Dorsolateral prefrontal cortex (tissue), 122 donors: ENCODE measurements at places on chromosomes 2 and 18.

- no peak for DNase-seq
Measured at GRCh38 chr18:1014951-1015624, 110.4 kb downstream of the ADCYAP1 start.

DNA sequence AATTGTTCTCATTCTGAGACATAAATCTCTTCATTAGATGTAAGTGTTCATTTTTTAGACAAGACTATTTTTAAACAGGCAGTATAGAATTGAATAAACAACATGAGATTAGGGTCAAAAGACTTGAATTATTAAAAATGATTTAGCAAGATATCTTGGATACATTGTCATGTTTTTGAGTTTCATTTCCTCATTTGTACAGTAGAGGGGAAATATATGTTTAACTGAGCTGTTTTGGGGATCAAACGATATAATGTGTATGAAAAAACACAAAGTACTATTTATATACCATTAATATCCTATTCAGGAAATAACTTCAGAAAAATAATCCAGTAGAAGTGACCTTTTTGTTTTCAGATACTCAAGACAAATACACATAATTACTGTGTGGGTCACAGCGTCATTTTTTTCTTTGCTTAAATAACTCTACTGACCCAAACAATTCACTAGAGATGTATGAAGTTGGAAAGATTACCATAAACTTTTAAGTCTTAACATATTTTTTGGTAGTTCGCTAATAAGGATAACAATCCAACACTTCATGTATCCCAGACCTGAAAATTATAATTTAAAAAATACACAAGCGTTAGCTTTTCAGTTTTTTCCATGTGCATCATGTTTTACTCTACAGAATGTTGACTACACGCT lies 896 bp upstream of the ASXL3 start:
- no peak for DNase-seq

GRCh38 chr2:228417956-228418355 lies 236.5 kb upstream of the SPHKAP start:
- DNase-seq: no peak

- no peak for DNase-seq
Measured at GRCh38 chr2:173831312-173832229, 133.6 kb downstream of the SP3 start.

DNA sequence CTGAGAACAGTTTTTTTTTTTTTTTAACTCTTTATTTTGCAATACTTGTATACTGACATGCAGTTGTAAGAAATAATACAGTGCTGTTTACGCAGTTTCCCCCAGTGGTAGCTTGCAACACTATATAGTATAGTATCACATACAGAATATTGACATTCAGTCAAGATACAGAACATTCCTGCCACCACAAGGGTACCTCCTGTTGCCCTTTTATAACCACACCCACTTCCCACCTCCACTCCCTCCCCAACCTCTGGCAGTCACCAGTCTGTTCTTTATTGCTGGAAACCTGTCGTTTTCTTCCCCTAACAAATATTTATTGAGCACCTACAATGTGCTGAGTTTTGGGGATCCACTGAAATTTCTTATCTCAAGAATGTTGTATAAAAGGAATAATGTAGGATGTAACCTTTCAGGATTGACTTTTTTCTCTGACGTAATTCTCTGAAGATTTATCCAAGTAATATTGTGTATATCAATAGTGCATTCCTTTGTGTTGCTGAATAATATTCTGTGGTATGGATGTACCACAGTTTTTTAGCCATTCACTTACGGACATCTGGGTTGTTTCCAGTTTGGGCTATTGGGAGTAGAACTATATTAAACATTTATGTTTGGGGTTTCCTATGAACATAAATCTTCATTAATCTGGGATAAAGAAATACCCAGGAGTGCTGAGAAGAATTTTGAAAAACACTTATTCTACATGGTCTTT lies 51.4 kb upstream of the EML6 start:
- DNase-seq: no peak

- DNase-seq: no peak
Measured at GRCh38 chr2:9286554-9287399, 80.2 kb downstream of the ASAP2 start.

DNA sequence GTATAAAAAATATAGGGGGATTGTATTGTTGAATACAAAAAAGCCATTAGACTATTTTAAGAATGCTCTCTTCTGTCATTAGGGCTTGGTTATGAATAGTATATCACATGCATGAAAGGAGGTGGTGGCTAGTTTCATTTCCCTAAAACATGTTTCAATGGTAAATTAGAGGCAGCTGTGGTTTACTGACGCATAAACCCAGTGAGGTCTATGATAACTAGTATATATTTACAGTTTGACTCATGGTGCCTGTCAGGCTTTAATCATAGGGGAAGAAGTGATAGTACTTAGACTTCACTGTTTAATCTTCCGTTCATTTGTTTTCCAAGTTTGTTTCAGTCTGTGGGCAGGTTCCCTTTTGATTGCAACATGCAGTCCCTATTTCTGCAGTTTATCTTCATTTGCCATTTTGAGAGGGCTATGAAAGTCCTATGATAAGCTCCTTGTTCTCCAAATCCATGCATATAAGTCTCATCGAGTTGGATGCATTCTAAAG lies 55.1 kb upstream of the MAP4K3 start:
- no peak for DNase-seq

- no peak for DNase-seq
Measured at GRCh38 chr2:15948704-15948957, 8.3 kb downstream of the MYCN start.

- DNase-seq: no peak
Measured at GRCh38 chr18:21700528-21701075, 4.0 kb downstream of the ABHD3 start.

DNA sequence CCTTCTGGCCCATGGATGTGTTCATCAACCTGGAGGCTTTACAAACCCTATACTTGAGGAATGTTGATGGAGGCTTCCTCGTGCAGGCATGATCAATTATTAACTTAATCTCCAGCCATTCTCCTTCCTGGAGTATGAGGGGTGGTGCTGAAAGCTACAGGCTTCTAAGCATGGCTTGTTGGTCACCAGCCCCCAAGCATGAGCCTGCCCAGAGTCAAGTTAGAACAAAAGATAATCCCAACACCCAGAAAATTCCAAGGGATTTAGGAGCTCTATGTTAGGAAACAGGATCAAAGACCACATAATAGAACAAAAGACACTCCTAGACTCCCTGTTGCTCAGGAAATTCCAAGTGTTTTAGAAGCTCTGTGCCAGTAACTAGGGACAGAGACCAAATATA lies 63.1 kb downstream of the FAM171B start:
- DNase-seq: no peak

DNA sequence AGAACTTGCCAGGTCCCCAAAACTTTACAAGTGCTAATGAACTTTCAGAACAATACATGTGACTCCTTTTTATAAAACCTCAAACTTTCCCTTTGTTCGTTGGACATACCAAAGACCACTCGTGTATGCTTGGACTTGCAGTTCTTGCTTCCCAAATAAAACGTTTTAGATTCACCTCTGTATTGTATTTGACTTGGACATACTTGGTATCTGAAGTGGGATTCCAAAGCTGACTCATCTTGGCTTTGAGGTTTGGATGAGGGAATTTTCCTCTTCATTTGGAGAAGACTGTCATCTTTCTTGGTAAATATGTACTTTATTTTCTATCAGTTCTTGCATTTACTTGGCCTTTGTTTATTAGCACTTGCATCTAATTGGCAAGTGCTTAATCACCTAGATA lies 8.0 kb upstream of the CYB5A start:
- DNase-seq: no peak

GRCh38 chr2:129480790-129481189 lies 498.7 kb upstream of the RAB6C start:
- no peak for DNase-seq
